ENCODE measurements at places on chromosomes 5 and 9. TPM values are rescaled to one million over a fixed set of nuclear protein-coding genes. Genes with fewer than 3 reads are reported as not detected.

DNA sequence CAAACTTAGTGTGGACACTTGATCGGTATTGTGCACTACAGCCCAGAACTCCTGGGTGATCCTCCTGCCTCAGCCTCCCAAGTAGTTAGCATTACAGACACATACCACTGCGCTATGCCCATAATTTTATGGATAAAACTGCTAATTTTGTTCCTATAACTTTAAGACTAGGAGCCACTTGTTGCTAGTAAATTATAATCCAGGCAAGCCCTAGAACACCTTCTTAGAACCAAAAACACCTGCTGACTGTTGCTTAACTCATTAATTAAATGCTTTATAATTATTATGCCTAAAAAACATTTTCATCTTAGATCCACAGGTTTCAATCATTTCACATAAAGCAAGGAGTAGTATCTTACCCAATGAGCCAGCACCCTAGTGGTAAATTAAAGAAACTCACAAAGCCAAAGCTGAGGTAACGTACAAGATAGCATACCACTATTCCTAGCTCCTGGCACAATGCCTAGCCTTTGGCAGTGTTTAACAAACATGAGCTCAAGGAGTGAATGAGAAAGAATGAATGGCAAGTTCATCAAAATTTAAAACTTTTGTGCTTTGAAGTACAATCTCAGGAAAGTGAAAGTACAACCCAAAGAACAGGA, 5.4 kb downstream of the MRPS27 start:
- DNase-seq, result no peak

GRCh38 chr5:78783434-78784130, 135.0 kb upstream of the LHFPL2 start:
- DNase-seq, result no peak

The PGM5 gene
- 38.2 TPM for polyA plus RNA-seq

GRCh38 chr5:58753446-58753845, 170.6 kb downstream of the RAB3C start:
- DNase-seq, result no peak

The TEK gene
- polyA plus RNA-seq, result 34.4 TPM

The HMMR gene
- 30.0 TPM for polyA plus RNA-seq

- no peak for DNase-seq
These were observed at the start of gene PRDM9 for GRCh38 chr5:23507278-23507685. Gene PRDM9 (plus strand): TSS chr5:23507609. CDS start chr5:23509034, 1,425 bp downstream.

The CTXN3 gene
- polyA plus RNA-seq, result not detected

DNA sequence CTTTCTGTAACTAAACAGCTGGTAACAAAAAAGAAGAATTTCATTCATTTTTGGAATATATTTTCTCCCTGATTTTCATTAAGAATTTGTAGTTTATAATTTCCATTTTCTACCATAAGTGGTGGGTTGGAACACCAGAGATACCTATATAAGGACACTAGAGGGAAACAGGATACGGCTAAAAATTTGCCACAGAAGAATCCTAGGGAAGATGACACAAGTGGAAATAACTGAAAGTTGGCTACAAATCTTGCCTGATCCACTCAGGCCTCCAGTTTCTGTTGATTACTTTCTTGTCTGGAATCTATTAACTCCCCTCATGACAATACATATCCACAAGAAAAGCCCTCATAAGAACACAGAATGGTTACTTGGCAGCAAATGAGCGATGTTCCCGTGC, 46.8 kb downstream of the FREM1 start:
- DNase-seq, result no peak

- no peak for DNase-seq
These were observed 103.5 kb downstream of the DAPK1 start for GRCh38 chr9:87601176-87601575.

- no peak for DNase-seq
These were observed 29.0 kb downstream of the ADAM19 start for GRCh38 chr5:157546456-157547100.

GRCh38 chr5:6745706-6746222, 32.5 kb downstream of the TENT4A start:
- DNase-seq, result peak; percentile 18

- no peak for DNase-seq
These were observed 71.4 kb upstream of the PHYKPL start for GRCh38 chr5:178304016-178304415.

The CRB2 gene
- 20.3 TPM for polyA plus RNA-seq

The FNBP1 gene
- polyA plus RNA-seq, result 57.8 TPM

GRCh38 chr9:90825586-90825985, 24.0 kb downstream of the SYK start:
- DNase-seq, result no peak

- DNase-seq, result no peak
These were observed 54.3 kb downstream of the TMC1 start for GRCh38 chr9:72575666-72576065.

The SLC31A1 gene
- 29.5 TPM for polyA plus RNA-seq

The CDC23 gene
- 73.4 TPM for polyA plus RNA-seq

- DNase-seq, result peak; percentile 59
These were observed 2.0 kb downstream of the GLIS3 start for GRCh38 chr9:4297786-4298254.

GRCh38 chr5:20229303-20230005, 241.5 kb upstream of the CDH18 start:
- DNase-seq, result no peak

The ANKRD34B gene
- 0.32 TPM for polyA plus RNA-seq

The DMRT3 gene
- polyA plus RNA-seq, result 1.5 TPM

- no peak for DNase-seq
These were observed 5.2 kb downstream of the IL13 start for GRCh38 chr5:132662925-132663770.

- DNase-seq, result no peak
These were observed 1.8 kb downstream of the UBAP2 start for GRCh38 chr9:34046784-34047379.

The TENT4A gene
- polyA plus RNA-seq, result 35.6 TPM

Measured in left kidney (tissue), 8 donors.